Stomach (tissue), 19 donors: ENCODE measurements at places on chromosomes 4 and X.

GRCh38 chrX:130079824-130080406 lies 30.4 kb downstream of the ELF4 start:
- DNase-seq = peak; percentile 86

GRCh38 chrX:9866633-9867032 lies 80.4 kb downstream of the SHROOM2 start:
- DNase-seq = no peak

DNA sequence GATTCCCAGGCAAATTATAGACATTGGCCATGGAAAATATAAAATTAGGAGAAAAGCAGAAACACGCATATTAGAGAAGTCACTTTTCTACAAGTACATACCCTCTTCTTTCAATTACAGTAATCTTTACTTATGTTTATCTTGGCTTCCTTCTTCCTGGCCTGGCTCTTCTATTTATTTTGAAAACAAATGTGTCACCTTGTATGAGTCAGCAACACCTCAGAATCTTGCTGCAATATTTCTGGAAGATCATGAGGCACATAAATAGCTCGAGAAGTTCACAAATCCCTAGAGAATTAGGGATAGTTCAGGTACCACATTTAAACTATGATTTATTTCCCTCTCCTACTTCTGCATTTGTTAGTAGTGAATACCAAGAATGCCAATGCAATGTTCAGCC lies 124.6 kb downstream of the ANOS1 start:
- DNase-seq = no peak

DNA sequence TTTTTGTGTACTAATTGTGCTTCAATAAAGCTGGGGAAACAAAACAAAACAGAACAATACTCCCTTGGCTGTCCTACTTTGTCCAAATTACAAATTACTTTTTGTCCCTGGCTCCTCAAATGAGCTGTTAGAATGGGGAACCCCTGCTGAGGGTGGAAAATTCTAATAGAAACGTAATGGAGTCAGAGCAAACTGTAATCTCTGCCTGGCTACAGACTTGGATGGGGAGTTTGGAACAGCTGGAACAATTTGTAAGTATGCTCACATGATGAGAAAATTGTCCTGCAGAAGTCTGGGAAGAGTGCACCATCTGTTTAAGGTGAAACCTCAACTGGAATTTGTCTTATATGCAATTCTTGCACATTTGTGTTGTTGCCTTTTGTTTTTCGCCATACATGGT lies 364.4 kb upstream of the CLNK start:
- DNase-seq = no peak

DNA sequence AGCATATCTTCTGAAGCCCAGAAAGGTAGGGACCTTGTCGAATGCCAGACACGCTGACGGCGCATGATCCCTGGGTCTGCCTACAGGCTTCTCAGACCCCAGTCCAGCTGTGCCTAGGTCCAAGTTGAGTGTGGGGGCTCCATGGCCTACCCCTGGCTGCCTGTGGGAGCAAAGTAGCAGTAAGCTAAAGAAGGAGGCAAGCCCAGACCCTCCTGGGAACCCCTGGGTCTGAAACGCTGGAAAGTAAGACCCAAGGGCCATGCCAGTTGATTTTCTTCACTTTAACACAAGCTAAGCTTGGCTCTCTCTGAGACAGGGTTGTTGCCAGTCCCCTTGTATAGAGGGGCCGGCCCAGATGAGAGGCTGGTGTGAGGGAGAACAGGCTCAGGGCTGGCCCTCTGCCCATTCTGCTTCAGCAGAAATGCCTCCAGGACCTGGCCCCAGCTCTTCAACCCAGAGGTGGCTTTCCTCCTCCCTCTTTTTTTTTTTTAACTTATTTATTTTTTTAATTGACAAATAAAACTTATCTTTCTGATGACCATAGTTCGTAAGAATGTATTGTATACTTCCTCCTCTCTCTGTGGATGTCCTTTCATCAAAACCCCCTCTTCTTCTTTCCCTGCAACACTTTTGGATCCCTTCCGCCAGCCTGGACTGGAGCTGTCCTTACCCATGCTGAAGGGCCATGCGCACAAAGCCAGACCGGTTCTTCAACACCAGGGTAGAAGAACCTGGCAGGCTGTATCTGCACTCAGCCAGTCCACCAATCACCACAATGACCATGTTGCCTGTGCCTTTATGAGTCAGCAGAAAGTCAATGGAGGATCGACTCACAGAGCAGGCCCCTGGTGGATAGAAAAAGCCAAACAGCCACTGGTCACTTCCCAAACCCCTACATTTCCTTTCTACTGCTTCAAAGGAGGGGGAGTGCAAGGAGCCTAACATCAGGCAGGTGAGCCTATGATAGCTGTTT lies 7.1 kb downstream of the AWAT2 start:
- peak; percentile 62 for DNase-seq

DNA sequence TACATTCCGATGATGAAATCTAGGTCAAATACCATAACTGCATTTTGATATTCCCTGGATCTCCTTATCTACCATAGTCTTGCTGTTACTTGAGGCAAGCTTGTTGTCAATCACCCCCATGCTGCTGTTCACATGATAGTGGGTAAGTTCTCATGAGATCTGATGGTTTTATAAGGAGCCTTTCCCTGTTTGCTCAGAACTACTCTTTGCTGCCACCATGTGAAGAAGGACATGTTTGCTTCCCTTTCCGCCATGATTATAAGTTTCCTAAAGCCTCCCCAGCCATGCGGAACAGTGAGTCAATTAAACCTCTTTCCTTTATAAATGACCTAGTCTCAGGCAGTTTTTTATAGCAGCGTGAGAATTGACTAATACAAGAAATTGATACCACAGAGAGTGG lies 432.0 kb downstream of the GLUD2 start:
- DNase-seq = no peak

- no peak for DNase-seq
Measured at GRCh38 chr4:150580306-150580705, 1.6 kb upstream of the MAB21L2 start.
